ENCODE measurements at places on chromosomes 3 and 15.

DNA sequence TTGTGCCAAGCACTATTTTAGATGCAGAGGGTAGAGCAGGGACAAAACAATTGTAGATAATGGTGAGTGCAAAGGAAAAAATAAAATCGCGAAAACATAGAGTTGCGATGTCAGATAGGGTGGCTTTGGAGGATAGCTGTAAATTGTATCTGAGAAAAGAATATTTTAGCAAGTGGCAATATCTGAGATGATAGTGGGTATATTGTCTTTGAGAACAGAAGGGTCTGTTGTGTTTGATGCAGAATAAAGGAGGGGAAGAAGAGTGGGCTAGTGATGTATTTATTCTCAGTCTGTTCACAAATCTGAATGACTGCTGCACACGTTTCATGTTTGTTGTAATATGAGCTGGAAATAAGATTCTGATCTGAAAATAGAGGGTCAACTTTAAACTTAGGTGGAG is 396.8 kb downstream of the CADM2 start:
- no peak for DNase-seq

DNA sequence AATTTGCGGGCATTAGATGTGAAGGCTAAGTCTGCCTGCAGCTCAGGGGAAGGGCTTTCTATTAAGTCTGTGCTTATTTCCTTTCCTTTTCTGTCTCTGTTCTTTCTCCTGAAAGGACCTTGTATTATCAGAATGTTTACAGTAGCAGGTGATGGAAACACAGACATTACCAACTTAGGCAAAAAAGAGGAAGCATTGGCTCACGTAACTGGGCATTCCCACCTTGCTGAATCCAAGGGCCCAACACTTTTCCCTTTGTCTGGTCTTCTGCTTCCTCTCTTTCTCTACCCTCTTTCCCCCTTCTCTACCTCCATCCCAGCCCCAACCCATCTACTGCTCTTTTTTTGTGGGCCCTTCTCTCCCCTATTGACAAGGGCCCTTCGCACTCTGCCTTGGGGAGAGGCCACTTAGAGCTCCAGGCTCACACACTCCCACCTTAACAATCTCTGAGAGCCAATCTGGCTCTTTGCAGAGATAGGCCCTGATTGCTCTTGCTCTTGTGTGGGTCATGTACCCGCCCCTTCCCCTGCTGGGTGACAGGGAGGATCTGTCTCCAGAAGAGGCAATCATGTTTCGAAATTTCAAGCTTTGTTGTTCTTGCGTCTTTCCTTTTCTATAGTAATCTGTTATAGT is 35.0 kb downstream of the ACAA1 start:
- peak; percentile 45 for DNase-seq

DNA sequence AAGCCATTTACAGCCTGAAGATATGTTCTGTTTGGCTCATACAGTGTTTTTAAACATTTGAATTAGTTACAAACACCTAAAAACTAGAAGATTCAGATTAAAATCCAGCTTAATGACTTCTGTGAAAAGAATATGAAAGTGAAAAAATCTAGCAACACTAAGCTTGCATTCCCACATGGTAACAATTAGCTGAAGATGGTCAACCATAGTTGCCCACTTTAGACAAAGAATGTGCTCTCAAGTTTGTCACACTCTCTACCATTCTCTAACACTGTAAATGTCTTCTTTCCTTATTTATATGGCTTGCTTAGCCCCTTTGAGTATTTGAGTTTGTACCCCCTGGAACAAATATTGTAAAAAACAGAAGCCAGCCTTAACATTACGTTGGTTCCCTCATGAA is 32.7 kb downstream of the HDGFL3 start:
- no peak for DNase-seq

- no peak for DNase-seq
These were observed 97.1 kb upstream of the SPATA16 start for GRCh38 chr3:173238091-173238490.

GRCh38 chr15:60854858-60855564 is 374.1 kb downstream of the RORA start:
- DNase-seq, result no peak

GRCh38 chr3:44661189-44661588 is 12.7 kb downstream of the ZNF35 start:
- DNase-seq, result no peak

DNA sequence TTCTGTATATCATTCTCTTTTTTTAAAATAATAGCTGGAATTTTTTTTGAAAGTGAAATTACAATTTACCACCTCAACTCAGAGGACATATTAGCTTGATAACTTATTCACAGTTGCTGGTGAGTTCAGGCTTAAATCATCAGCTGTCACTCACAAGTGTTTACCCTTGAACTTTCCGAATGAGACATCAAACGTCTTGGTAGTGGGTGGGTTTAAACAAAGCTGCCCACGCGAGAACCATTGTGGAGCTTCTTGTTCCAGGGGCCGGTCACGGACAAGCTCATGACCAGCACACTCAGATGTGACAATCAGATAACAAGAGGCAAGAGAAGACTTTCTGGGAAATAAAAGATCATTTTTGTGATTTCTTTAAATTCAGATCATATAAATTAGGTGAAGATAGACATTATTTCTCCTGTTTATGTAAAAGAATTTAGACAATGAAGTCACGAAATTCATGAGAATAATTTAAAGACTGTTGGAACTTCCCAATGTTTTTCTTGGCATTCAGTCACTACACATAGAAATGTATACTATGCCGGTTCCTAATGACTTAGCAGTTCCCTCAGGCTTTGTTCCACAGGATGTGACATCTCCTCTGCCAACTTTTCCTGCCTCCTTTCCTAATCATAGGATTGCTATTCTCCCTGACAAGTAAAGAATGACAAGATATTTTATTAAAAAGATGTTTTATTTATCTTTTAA is 29.3 kb downstream of the BTD start:
- no peak for DNase-seq

GRCh38 chr15:85782064-85782463 is 12.7 kb downstream of the KLHL25 start:
- no peak for DNase-seq

- DNase-seq, result no peak
These were observed 65.4 kb downstream of the CMSS1 start for GRCh38 chr3:99883138-99883461.

- DNase-seq, result peak; percentile 100
These were observed 266.4 kb upstream of the HES1 start for GRCh38 chr3:193869221-193870201.

DNA sequence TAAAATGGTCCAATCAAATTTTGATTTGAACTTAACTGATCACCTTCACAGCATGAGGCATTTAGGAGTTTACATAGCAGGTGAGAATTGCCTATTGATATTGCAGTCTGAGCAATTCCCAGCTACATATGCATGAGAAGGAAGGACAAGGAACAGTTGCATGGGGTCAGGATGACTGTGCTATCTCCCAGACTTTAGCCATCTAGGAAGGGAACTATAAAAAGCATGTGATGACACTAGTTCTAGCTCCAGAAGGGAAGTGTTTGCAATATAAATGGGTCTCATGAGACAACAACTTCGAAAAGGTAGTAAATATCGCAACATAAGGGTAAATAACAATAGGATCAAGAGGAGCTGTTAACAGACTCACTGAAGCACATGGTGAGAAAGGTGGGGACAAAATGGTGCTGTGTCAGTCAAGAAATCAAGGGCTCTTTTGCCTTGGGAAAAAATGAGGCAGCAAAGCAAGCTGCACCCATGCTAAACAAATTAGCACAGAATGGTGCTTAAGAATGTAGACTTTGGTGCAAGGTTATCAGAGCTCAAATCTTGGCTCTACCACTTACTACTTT is 90.4 kb upstream of the SLC2A2 start:
- DNase-seq, result no peak

DNA sequence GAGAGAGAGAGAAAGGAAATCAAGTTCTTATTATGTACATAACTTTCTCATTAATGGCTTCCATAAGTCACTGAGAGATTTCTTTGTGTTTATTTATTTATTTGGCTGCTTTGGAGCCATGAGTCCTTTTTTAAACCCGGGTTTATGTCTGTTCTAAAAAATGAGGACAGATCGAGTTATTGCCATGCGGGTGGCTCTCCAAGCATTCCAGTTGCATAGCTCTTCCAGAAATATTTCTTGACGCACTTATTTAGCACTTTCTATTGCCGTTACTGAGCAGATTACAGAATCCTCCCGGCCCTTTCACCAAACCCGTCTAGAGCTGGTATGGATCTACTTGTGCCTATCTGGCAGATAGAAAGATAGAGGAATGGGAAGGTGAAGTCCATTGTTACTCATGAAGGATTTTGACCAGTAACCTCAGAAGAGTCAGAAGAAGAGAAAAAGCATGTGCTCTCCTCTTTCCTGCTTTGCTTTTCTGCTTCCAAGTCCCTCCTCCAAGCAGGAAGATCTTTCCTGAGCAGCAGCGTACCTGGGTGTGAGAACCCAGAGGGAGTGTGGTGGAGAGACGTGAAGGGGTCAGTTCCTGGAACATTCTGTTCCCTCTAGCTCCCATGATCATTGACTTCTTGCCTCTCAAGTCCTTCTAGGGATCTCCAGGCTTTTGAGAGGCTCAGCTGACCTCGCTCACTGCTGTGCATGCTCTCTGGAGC is 112.8 kb downstream of the LPP start:
- no peak for DNase-seq

GRCh38 chr3:195817578-195818135 is 5.9 kb upstream of the MUC4 start:
- peak; percentile 36 for DNase-seq

DNA sequence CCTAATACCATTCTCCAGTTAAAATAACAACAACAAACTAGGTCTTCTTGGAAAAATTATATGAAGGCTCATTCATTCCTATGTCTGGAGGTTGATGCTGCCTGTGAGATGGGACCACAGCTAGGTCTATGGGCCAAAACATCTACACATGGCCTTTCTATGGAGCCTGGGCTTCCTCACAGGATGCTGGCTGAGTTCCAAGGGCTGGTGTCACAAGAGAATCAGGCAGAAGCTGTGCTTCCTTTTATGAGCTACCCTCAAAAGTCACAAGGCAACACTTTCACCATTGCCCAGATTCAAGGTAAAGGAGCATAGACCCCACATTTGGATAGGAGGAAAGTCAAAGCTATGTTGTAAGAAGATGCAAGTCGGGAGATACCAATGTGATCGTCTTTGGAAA is 4.6 kb upstream of the RTP2 start:
- DNase-seq, result no peak

- DNase-seq, result no peak
These were observed 356.4 kb upstream of the RASGRP1 start for GRCh38 chr15:38920966-38921365.

GRCh38 chr3:148255981-148256969 is 441.4 kb upstream of the AGTR1 start:
- DNase-seq, result no peak

- DNase-seq, result no peak
These were observed 28.8 kb upstream of the GLCE start for GRCh38 chr15:69131362-69132220.
